ENCODE measurements at places on chromosomes 11 and 22.

GRCh38 chr11:124608147-124608546 lies 3.1 kb upstream of the PANX3 start:
- no peak for DNase-seq

DNA sequence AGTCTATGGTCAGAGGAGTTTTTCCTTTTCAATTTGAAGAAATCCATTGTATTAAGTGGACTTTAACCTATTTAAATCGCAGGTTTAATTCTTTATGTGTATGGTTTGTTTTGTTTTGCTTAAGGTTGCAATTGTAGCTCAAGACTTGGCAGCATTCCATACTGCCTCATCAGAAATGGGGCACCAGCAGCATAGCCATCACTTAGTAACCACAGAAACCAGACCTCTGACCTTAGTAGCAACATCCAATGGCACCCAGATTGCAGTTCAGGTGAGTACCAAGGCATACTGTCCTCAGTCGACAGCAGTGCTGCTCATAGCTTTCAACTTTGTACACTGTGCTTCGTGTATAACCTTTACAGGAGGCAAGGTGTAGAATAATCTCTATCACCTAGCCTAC lies 48.4 kb upstream of the WEE1 start:
- no peak for DNase-seq

GRCh38 chr11:60084631-60085273 lies 3.7 kb upstream of the MS4A2 start:
- peak; percentile 91 for DNase-seq

DNA sequence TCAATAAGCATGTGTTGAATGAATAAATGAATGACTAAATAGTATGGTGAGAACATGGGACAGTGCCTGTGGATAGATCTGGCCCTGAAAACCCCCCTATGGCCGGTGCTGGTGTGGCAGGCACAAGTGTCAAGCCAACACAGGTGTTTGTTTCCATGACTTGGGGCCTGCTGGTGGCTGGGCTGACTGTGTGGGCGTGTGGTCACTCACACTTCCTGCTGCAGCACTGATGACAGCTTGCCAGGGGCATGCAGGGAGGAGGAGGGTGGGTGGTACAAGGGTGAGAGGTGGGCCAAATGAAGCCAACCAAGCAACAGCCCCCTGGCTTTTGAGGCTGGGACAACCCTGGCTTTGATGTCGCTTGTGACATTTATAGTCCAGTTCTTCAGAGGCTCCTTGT lies 30.3 kb upstream of the ABCC8 start:
- no peak for DNase-seq

- DNase-seq, result no peak
Observed at GRCh38 chr22:35996596-35996995, 32.0 kb downstream of the RBFOX2 start.

- DNase-seq, result no peak
Observed at GRCh38 chr11:60952742-60953170, 780 bp upstream of the SLC15A3 start.

DNA sequence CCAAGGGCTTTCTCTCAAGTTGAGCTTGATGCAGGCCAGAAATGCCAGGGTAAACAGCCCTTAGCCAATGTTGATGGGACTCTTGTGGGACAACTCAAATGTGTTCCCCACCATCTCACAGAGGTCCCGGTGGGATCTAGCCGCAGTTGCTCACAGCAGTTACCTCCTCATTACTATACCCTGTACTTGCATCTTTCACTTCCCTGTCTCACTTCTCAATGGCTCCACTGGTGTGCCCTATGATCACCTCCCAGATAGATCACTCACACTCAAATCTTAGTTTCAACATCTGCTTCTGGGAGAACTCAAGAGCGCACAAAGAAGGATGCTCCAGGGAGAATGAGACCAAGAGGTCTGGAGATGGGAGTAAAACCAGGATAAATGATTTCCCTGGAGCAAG lies 47.0 kb downstream of the RCN1 start:
- no peak for DNase-seq

DNA sequence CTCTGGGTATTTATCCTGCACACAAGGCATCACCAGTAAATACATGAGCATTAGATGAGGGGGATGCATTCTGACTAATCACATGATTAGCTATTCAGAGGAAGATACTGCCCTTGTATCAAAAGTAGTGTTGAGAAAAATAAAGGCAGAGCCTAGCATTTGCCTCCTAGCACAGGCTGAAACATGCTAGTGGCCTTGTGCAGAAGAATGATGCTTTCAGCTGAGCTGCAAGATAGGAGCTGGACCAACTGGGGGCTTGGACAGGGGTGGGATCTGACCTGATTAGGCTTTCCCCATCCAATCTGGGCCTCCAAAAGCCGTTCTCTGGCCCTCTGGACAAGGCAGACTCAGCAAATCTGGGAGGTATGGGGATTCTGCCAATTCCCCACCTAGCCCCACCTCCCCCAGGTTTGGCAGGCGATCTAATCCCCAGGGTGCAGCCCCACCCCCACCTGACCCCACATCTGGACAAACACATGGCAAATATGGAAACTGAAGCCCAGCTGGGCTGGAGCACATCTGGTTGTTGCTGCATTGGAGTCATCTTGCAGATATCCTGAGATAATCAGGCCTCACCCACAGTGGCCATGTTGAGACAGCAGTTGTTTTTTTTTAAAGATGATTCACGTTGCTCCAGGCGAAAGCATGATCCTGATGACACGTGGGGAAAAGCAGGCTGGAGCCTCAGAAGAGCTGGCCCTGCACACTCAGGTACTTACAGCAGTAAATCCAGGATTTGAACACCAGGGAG lies 4.4 kb upstream of the MISFA start:
- peak; percentile 90 for DNase-seq

DNA sequence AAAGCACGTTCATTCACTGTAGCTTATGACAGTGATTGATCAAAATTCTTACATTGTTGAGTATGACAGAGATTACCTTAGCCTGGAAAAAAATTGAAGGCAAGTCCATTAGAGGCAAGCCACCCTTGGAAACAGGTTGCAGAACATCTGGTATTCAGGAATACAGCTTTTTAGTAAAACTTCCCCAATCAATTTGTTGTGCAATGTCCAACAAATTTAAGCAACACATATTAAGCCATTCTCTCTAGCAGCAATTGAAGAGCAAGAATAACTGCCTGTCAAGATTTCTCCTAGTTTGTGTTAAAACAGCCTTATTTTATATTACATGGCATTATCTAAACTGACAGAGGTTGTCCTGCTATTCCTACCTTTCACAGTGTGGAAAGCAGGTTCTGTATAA lies 37.0 kb downstream of the BCL2L13 start:
- DNase-seq, result no peak

GRCh38 chr11:94519478-94520084 lies 7.3 kb downstream of the C11orf97 start:
- DNase-seq, result no peak

- no peak for DNase-seq
Observed at GRCh38 chr11:108662700-108663099, 2.2 kb upstream of the DDX10 start.

DNA sequence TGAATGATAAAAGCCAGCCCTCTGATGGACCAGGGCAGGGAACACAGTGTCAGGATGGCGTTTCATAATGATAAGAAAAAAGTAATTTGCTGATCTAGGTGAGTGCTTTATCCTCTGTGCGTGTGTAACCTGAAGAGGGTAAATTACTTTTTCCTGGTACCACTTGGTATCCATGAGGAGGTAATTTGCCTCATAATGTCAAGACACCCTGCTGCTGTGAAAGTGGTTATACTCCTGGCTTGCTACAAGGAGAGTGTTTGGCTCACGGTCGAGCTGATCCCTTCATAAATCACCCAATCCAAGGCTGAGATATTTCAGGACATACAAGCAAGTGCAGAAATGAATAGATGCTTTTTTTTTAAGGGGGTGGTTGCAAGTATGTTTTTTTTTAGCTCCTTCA lies 207.2 kb upstream of the PGR start:
- no peak for DNase-seq

GRCh38 chr22:17257121-17258001 lies 38.1 kb upstream of the ADA2 start:
- no peak for DNase-seq

- no peak for DNase-seq
Observed at GRCh38 chr11:35792846-35793192, 130.2 kb downstream of the TRIM44 start.

- no peak for DNase-seq
Observed at GRCh38 chr11:44743959-44744557, 17.3 kb downstream of the TSPAN18 start.

- no peak for DNase-seq
Observed at GRCh38 chr11:73233692-73234470, 15.8 kb downstream of the P2RY2 start.

DNA sequence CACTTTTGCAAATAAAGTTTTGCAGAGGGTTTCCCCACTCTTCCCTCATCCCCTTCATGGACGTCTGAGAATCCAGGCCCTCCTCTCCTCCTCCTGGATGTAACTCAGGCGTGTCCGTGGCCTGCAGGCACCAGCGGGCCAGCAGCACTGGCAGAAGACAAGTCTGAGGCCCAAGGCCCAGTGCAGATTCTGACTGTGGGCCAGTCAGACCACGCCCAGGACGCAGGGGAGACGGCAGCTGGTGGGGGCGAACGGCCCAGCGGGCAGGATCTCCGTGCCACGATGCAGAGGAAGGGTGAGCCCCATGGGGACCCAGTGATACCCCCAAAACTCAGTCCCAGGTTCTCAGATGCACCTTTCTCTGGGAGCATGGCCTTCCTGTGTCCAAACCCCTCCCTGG lies 14.4 kb downstream of the TUB start:
- DNase-seq, result no peak

DNA sequence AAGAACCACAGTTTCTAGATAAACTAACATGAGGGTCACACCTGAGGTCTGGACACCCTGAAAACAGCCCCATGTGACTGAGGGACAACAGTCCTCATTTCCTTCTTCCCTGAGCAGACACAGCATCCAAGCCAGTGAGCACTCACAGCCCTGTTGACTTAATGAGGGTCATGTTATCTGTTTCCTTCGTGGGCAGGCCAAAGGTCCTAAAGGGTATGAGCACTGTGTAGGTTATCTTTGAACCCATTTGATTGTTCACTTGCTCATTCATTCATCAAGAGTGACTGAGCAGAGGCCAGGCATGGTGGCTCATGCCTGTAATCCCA lies 170.7 kb upstream of the B3GAT1 start:
- no peak for DNase-seq

- DNase-seq, result peak; percentile 11
Observed at GRCh38 chr22:44020981-44021380, 3.1 kb upstream of the PARVB start.

DNA sequence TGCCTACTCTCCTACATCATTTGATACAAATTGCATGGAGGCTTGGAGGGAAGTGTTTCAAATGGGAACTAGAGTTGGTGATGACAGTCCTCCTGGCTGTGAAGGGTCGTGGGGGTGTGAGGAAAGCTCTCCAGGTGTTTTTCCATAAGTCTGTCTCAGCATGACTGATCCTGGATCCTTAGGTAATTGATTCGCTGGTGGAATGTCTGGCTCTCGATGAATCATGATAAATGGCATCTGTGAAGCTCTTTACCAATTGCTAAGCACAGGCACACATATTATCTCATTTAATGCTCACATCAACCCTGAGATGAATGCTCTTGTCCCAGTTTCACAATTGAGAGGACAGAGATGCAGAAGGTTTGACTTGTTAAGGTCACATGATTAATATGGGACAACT lies 107.5 kb downstream of the PKNOX2 start:
- DNase-seq, result peak; percentile 74

DNA sequence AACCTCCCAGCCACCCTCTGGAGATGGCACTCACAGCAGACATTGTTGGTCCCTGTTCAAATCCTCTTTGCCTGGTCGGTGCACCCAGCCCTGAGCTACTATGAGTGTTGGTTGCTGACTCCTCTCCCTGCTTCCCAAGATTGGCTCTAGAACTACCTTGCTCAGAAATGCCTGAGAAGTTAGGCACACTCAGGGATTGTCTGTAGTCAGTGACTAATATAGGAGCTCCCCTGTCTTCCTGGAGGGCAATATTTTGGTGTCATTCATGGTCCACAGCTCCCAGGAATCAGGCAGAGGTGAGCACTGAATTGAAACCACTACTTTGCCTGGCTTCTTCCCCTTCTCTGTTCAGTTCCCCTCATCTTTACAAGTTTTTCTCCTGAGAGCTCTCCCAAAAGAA lies 325.9 kb downstream of the MIAT start:
- peak; percentile 21 for DNase-seq

- no peak for DNase-seq
Observed at GRCh38 chr11:106262852-106263251, 185.4 kb downstream of the AASDHPPT start.

DNA sequence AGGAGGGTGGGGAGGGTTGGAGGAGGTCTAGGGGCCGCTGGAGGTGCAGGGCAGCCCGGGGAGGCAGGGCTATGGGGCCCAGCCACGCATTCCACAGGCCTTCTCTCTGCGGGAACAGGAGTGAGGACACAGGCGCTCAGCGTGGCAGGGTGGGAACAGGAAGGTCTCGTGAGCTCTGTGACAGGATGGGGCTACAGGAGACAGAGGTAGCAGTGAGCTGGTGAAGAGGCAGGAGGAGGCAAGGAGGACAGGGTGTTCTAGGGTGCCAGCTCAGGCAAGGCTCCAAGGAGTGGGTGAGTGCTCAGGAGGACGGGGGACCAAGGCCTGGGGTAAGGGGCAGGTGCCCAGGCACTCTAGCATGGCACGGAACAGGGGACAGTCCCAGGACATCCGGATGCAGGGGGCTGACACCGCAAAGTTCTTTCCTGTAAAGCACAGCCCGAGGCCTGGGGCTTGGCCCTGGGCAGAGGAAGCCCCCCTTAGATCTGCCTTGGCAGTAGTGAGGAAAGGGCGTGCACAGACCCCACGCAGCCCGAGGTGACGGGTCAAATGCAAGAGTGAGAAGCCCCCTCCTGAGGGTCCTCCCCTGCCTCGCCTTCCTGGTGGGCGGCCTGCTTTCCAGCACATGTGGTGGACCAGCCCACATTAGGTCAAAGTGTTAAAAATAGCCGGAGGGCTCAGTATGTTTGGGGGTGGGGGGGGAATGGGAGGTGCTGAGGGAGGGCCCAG lies 4.7 kb upstream of the NEAT1 start:
- DNase-seq, result peak; percentile 2

DNA sequence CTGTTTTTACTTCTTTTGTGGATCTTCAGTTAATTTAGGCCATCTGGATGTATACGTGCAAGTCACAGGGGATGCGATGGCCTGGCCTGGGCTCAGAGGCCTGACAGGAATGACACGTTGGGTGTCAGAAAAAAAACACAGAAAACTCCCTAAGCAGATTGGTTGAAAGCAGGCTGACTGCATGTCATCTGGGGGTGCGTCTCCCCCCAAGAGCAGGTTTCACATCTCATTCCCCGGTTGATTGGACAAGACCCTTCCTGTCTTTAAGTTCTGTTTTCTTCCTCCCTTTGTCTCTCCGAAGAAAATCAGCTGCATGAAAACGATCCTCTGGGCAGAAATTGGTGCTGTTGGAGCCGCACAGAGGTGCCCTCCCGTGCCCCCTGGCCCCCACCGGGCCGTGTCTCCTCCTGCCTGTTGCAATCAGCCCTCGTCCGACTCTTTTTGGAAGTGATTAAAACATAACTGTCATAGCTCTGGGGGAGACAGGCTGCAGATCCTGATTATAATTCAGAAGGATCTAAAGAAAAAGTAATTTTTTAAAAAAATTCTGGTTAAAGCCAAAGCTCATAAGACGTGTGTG lies 71.8 kb upstream of the PARVG start:
- no peak for DNase-seq

- no peak for DNase-seq
Observed at GRCh38 chr22:38419121-38419857, 35.7 kb downstream of the KCNJ4 start.

GRCh38 chr11:73152086-73152853 lies 10.2 kb upstream of the FCHSD2 start:
- no peak for DNase-seq

Data from bronchial epithelial cell (primary cell).